NCI-H82 (cell line): ENCODE measurements at places on chromosomes 13 and 19.

- DNase-seq: no peak
Measured at GRCh38 chr13:58830841-58831240, 1199.3 kb downstream of the PCDH17 start.

- DNase-seq: no peak
Measured at GRCh38 chr19:38719761-38720558, 24.3 kb downstream of the CAPN12 start.

DNA sequence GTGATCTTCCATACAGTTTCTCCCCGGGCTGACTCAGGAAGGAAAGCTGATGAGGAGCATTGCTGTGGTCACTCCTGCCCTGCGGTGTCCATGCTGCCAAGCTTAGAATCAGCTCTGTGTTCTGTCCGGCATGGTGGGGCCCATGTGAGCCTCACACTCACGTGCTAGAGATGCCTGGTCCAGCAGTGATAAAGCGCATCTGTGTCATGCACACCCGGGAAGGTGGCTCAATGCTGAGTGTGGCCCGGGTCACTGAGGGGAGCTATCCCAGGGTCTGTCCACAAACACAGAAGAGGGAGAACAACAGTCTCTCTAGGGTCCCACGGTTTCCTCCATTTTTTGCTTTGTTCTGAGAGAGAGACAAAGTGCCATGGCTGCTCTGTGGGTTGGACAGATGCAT is 3.5 kb upstream of the LILRB1 start:
- DNase-seq: no peak

GRCh38 chr13:30334663-30335386 is 27.5 kb upstream of the KATNAL1 start:
- DNase-seq: peak; percentile 80
